ENCODE measurements at places on chromosomes 11 and 22.

- no peak for DNase-seq
Observed at GRCh38 chr22:35746946-35747703, 29.5 kb downstream of the APOL5 start.

- no peak for DNase-seq
Observed at GRCh38 chr11:116813781-116814471, 9.2 kb downstream of the APOA4 start.

DNA sequence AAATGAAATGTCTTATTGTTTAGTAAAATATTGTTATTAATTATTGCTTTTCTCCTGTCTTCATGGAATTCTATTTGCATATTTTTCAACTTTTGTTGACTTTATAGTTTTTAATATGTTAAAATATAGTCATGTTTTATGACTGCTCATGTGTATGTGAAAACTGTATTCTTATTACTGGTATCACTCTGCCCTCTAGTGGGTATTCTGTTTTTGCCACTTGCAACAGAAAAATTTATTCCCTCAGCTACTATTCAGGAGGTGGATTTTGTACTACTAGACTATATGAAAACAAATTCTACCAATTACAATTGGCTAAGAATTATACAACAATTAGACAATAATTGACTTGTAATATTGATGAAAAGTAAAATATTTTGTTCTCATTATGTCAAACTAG lies 45.0 kb downstream of the OR4C6 start:
- DNase-seq, result no peak

DNA sequence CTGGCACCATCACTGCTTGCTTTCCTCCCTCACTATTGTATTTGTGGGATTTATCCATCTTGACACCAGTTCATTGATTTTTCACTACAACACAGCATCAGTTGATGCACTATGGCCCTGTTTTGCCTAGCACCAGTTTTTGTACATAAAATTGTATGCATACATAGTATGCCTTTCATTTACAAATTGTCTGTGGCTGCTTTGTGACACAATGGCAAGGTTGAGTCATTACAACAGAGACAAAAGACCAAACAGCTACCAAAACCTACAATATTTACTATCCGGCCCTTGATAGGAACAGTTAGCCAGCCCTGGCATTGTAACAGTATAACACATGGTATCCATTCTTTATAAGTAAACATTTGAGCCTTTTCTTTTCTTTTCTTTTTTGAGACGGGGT lies 150.3 kb downstream of the LDLRAD3 start:
- DNase-seq, result no peak

DNA sequence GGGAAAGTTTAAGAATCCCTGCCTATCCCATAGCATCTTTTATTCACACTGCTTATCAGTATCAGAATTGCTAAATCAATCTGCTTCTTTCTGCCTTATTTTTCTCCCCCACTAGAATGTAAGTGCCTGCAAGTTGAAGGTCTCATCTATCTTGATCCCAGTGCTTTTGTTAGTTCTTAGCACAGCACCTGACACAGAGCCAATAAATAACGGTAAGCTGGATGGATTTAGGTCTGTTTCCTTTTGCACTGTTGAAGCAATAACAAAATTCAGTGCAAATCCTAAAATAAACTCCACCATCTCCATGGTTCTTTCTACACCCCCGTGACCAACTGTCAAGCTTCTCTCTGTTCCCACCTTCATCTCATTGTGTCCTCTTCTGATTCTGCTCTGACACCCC lies 36.7 kb upstream of the CD44 start:
- DNase-seq, result no peak

DNA sequence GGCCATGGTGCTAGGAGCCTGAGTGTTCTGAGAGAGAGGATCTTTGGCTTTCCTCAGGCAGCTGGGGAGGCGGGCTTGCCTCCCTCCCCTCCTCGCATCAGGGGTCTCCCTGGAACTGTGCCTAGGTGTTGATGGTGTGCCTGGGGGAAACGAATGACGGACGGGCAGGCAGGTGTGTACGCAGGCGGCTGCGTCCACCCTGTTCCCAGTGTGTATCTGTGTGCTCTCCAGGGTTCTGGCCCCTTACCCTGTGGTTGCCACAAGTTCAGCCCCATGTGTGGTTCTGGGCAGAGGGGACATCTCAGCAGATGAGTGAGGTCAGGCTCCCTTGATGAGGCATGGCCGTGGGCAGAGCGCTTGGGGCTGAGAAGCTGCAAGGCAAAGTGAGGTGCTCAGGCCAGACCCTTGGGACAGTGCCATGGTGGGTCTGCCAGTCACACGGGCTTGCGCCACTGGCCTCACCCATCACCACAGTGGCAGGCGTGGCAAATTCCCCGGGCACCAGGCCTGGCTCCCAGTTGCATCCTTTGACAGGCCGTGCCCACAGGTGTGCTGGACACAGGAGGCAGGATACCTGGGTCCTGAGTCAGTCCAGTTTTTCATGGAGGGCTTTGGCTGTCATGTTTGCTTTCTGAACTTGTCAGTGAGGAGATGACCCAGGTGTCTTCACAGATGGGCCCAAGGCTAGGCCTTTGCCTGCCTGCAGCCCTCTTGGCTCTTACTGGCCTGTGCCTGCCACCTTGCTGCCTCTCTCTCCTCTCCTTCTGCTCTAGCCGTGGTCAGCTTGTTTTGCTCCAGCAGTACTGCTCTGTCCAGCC lies 27.3 kb downstream of the GNAZ start:
- DNase-seq, result no peak

- peak; percentile 48 for DNase-seq
Observed at GRCh38 chr22:25362215-25362882, 142.9 kb downstream of the CRYBB2 start.

DNA sequence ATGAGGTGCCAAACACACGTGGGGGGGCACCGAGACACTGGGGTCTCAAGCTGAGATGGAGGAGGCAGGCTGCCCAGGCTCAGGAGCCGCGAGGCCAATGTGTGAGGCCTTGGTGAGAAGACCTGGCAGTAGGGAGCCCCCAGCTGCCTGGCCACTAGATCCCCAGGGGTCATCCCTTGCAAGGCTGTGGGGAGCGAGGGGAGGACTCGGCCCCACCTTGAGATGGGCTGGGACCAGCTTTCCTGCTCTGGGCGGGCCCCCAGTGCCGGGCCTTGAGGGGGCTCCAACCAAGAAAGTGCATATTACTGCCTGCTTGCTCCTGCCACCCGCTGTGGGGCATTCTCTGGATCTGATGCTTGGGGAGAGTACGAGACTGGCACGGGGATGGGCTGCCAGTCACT lies 107.0 kb downstream of the CTTN start:
- DNase-seq, result no peak

DNA sequence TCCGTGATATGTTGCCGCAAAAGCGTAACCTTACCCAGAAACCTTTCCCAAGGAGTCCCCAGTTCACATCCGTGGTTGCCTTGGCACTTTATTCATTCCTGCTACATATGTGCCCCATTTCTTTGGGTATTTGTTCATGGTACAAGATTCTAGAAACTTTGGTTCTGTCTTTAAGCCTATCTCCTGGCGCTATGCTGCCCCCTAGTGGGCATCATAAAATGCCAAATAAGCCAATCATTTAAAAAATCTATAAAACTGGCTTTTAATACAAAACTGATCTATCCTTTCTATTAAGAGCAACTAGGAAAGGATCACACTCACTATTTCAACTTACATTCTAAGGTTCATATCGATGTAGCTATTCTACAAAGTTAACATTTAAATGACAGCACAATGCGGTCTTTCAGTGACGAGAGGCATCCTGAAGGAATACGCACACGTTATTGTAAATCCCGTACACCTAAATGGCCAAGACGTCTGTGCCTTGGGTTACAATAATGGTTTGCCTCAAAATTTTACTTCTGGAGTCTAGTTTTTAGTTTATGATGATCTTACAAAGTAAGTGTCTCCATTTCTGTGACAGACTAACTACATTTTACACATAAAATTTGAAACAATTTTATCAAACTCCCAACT lies 16.2 kb downstream of the PIWIL3 start:
- peak; percentile 9 for DNase-seq

DNA sequence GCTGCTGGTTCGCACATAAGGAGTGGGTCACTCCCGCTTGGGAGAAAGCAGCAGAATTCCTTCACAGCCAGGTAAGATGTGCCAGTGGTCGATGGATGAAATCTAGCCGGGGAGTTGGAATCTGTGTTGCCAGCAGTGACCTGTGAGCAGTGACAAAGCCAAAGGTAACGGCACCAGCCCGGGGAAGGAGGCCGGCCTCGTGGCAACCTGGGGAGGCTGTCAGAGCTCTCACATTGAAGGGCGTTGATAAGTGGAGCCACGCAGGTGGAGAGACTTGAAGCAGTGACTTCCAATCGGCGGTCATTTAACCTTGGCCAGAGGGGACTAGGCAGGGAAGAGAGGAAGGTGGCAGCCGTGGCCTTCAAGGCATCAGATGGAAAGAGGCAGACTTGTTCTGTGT lies 58.8 kb downstream of the ARHGAP8 start:
- DNase-seq, result no peak

GRCh38 chr11:130096823-130097222 lies 27.1 kb downstream of the APLP2 start:
- no peak for DNase-seq

DNA sequence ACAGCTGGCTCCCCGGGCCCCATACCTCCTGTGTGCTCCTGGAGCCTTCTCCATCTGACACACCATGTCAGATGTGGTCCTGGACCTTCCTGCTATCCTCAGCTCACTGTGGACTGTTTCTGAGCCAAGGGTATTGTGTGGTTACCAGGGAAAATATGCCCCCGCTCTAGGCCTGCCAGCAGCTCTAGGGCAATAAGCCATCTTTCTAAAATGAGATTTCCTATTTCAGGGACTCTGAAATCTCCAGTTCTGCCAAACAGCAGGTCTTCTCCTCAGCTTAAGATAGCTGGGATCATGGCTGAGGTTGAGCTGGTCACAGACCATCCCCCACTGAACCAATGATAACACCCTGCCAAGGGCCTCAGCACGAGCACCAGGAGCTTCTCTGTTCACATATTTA lies 227.6 kb downstream of the ST3GAL4 start:
- DNase-seq, result no peak

- DNase-seq, result no peak
Observed at GRCh38 chr11:72780296-72781062, 13.4 kb downstream of the STARD10 start.

- no peak for DNase-seq
Observed at GRCh38 chr11:96161307-96162089, 181.5 kb downstream of the MAML2 start.

DNA sequence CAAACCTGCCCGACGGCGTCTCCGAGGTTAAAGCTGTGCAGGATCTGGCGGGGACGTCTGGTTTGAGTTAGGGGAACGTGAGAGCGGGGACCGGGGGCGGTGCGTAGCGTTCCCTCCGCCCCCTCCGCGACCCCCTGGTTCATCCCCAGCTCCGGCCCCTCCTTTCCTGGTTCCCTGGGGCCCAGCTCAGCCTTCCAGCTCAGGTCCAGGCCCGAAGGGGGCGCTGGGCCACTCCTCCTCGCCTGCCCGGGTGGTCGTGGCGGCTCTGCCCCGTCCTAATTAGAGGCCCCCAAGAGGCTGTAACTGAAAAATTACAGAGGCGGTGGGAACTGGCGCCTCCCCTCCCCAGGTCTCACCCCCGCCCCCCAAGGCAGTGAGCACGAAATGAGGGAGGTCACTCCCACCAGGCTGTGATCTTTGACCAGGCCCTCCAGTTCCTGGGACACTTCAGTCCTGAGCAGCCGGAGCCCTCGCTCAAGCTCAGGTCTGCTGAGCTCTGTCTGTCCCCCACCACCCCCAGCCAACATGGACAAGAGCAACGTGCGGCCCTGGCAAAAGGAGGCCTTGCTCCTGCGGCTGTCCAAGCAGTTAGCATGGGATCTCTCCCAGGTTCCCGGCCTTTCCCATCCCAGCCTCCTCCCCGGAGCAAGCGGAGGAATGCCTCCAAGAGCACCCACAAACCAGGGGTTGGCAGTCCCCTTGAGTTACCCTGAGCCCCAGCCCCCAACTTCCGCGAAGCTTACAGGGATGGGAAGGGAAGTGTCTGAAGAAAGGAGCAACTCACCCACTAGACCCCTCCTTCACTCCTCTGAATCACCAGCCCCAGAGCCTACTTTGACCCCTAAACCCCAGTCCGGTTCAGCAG lies 3.3 kb downstream of the CD248 start:
- no peak for DNase-seq
